ENCODE measurements at places on chromosomes 2 and 18.

- no peak for DNase-seq
These were observed 8.6 kb upstream of the CRYBA2 start for GRCh38 chr2:219001577-219002394.

- no peak for DNase-seq
These were observed 1329.8 kb downstream of the DSC3 start for GRCh38 chr18:29712785-29713184.

- no peak for DNase-seq
These were observed 18.8 kb upstream of the C1QL2 start for GRCh38 chr2:119177171-119177837.

DNA sequence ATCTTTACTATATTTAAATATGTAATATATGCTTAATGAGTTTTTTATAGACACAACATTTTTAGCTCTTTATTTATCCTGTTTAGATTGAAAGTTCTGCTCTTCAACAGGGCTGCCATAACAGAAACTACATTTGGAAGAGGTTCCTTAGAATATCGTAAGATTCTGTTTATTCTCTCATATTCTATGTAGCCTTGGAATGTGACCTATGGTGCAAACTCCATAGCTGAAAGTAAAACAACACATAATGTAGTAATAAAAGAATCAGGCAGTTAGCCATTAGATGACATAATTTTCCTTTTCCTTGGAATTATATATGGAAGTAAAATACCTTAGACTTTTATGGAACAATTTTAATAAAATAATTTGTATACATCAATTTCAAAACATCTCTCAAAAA, 91.3 kb downstream of the ZNF804A start:
- DNase-seq: no peak

GRCh38 chr2:121513597-121514333, 16.9 kb upstream of the RNU4ATAC start:
- no peak for DNase-seq

DNA sequence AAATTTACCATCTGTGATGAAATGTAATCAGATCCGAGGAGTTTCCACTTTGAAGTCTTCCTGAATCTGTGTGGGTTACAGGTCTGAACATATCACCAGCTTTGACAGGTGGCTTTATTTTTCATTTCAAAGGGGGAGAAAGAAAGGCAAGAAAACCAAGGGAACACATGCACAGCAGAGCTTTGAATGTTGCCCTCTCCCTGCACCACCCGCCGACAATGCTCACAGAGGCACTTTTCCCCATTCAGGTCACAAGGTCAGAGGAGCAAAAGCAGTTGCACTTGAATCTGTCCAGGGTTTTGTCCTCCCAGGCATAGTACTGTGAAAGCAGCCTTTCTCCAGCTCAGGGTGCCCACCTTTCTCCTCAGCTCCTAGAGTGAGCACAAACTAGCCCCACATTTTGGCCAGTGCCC, 130.2 kb downstream of the OSR1 start:
- no peak for DNase-seq

GRCh38 chr2:101690547-101691152, 6.9 kb upstream of the MAP4K4 start:
- DNase-seq: no peak

- no peak for DNase-seq
These were observed 787.9 kb upstream of the FANCL start for GRCh38 chr2:59029058-59029457.

DNA sequence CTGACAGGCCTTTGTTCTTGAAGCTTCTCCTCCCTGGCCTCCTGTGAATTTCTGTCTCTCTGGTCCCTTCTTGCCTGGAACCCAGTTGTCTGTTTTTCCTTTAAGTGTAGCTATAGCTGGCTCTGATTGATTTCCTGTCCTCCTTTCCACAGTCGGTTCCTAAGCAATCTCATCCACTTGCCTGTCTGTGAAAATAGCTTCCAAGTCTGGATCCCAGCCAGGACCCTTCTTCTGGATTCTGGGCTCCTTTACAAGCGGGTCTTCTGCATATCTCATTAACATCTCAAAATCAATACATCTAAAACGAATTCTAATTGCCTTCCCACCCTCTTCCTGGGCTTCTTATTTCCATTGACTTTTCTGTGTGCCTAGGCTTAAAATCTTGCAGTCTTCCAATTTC, 124.9 kb downstream of the DAW1 start:
- no peak for DNase-seq

DNA sequence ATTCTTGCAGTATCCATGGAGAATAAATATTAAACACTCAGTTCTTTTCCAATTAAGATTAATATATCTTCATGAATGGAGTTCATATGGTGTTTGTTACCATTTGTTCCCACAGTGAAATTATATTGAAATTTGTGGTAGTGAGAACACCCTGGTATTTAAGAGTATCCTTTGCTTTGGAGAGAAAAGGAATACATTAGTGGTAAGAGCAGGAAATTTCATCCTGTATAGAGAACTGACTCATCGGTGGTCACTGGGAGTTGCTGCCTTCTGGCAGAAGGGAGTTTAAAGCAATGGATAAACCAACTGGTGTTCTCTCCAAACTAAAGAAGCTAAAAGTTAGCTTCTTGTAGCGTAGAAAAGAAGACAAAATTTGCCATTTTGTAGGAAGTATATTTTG, 107.3 kb downstream of the MYO1B start:
- peak; percentile 49 for DNase-seq

DNA sequence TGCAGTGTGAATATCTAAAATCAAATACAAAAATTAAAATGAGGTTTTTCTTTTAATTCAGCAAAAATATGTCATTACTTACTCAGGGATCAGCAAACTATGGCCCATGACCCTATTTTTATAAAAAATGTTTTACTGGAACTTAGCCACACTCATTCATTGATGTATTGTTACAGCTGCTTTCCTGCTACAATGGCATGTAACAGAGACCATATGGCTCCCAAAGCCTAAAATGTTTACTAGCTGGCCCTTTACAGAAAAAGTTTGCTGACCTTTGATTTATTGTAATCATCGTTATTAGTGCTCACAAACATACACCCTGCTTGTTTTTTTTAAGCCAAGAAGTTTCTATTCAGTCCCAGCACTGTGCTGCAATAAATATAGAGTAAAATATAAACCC, 120.3 kb downstream of the PLA2R1 start:
- no peak for DNase-seq

- DNase-seq: peak; percentile 1
These were observed 157.2 kb upstream of the ZC3H15 start for GRCh38 chr2:186328838-186329237.

DNA sequence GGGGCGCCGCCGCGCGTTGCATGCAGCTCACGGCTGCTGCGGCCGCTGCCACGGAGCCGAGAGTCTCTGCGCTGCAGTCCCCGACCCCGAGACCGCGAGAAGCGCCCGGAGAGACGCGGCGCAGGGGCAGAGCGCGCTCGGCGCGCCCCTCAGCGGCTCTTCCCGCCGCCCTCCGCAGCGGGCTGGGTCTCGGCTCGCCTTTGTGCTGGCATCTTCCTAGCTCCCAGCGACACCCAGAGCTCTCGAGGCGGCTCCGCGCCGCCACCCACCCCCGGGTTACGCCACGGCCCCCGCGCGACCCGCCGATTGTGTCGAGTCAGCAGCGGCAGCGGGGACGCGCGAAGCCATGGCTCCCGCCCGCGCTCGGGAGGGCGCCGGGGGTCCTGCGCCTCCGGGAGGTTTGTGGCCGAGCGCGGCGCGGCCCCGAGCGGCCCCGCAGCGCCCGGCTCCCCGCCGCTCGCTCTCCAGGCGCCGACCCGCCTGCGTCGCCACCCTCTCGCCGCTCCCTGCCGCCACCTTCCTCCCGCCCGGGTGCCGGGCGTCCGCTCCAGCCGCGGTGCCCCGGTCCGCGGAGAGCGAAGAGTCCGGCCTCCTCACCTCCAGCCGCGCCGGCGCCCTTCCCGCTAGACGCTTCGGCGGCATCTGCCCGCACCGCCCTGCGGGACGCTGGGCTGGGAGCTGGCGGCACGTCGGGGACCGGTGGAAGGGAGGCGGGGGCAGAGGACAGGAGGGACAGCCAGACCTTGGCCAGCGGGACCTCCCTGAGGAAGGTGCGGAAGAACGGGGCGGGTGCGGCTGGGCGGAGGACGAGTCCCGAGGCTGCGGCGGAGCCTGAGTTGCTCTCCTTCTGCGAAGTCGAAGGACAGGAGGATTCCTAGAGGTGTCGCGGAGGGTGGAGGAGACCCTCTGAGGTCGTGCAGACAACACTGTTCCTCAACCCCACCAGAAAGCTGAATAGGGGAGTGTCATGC, 46.3 kb upstream of the CCDC150 start:
- no peak for DNase-seq

DNA sequence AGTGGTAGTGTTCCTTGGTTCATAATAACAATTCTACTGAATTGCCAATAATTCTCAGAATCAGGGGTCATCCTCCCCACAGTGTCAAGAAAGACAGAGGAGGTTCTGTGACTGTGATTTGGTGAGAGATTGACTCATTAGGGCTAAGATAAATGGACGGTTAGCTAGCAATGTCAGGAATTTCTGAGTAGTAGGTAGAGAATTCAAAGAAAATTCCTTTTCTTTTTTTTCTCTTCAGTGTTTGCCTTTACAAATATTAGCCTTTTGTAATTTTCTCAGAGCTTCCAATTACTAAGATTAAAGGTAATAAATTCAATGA, 16.8 kb upstream of the CRIM1 start:
- DNase-seq: no peak

DNA sequence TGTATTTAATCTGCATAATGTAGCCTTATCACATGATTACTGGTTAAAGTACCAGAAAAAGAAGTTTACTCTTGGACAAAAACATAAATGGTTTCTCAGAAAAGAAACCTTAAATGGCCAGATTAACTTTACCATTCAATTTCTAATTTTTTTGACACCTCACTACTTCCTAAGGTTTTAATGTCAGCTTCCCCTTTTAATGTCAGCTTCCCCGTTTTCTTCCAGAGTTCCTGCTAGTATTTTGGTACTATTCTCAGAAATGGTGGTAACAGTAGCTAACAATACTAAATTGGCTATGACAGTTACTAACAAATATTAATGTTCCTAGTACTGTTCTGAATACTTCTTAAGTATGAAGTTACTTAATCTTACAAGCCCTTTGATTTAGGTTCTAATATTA, 22.4 kb upstream of the SLC8A1 start:
- no peak for DNase-seq

DNA sequence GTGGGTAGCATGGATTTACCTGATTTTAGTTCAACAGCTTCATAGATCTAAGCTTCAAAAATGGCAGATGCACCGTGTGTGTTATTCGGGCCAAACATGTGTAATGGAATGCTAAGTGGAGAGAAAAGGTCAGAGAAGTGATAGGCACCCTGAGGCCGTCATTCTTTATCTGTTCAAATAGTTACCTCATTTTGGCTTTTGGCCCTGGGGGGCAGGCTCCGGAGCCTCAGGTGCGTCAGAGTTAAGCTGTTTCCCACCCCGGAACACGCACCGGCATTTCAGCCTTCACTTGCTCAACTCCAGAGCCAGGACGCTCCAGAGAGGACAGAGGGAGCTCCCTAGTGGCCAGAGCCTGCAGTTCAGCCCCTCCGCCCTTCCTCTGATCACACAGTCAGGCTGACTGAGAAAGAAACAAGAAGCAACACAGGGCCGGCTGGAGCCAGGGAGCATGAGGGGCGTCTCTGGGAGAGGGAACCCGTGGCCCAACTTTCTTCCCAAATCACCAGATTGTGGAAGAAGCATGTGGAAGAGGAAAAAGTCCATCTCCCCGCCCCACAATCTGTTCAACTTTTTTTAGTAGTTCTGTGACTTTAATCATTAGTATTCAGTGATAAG, 135.2 kb upstream of the EPC2 start:
- peak; percentile 52 for DNase-seq

DNA sequence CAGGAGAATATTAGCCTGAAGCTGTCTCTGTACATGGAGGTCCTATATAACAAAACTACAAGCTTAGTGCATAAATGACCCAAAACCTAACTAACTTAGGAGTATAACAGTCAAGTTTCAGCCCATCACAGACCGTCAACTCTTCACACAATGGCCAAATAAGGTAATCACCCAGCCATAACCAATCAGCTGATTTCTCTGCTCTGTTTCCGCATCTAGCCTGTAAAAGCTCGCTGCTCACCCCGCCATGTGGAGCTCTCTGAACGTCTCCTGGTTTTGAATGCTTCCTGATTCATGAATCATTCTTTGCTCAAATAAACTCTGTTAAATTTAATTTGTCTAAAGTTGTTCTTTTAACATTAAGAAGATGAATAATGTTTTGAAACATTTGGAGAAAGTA, 593.6 kb downstream of the TMX3 start:
- no peak for DNase-seq

- DNase-seq: no peak
These were observed 725 bp downstream of the SLC66A2 start for GRCh38 chr18:79950515-79951341.

DNA sequence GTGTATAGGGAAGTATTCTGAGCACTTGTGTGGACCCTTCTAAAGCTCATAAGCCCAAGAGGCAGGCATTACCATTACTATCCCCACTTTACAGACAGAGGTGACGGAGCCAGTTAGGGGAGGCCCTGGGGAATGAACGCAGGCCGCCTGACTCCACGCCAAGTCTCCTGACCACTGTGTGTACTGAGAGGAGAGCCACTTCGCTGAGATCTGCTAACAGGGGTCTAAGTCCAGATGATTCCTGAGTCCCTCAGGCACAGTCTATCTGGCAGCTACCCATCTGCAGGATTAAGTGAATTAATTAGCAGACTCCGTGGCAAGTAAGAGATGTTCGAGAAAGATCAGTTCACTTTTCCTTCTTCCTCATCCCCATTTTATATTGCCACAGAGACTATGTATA, 13.7 kb downstream of the CYB5A start:
- no peak for DNase-seq

GRCh38 chr18:47595831-47596501, 334.5 kb downstream of the SMAD2 start:
- no peak for DNase-seq

GRCh38 chr2:59585655-59586054, 967.8 kb downstream of the BCL11A start:
- no peak for DNase-seq

DNA sequence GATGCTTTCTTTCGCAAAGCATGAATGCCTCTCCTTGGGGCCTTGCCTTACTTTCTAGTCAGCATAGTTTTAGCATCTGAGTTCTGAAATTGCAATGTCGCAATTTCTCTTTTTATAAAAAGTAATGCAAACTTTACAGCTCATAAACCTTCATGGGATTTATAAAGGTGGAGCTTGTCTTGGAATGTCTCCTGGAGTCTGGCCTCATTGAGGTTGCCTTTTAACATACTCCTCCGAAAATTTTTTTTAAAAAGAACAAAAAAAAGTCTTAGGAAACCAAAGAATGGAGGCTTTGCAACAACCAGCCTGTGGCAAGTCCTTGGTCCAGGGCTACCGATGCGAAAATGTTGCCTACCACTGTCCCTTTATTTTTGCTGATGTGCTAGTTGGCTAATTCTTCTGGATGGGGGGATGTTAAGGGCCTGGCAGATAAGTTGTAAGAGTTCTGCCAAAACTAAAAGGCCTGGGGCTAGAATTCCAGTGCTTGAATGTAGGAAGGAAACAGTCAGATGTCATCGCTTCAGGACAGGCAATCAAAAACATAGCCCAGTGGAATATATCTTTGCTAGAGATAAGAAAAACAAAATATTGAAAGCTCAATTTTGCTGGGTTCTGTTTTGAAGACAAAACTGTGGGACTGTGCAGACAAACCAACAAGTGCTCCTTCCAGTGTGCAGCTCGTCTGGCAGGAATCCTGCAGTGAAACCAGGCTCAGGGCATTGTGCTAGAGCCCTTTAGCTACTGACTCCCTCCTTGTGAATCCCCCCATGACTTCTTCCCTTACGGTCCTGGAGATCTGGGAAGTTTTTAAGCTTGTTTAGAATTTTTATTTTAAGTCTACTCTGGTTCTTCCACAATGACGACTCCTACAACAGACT, 213.0 kb downstream of the PIEZO2 start:
- DNase-seq: no peak

GRCh38 chr2:173607606-173608311, 253.1 kb downstream of the CDCA7 start:
- no peak for DNase-seq

- no peak for DNase-seq
These were observed 3.8 kb upstream of the GPR55 start for GRCh38 chr2:230928701-230929380.
